ENCODE measurements at places on chromosomes 5 and 9. TPM values are rescaled to one million over a fixed set of nuclear protein-coding genes. Genes with fewer than 3 reads are reported as not detected.

The SH3GL2 gene
- not detected for total RNA-seq

The FGF1 gene
- total RNA-seq = not detected

The UBTD2 gene
- total RNA-seq = 9.0 TPM

DNA sequence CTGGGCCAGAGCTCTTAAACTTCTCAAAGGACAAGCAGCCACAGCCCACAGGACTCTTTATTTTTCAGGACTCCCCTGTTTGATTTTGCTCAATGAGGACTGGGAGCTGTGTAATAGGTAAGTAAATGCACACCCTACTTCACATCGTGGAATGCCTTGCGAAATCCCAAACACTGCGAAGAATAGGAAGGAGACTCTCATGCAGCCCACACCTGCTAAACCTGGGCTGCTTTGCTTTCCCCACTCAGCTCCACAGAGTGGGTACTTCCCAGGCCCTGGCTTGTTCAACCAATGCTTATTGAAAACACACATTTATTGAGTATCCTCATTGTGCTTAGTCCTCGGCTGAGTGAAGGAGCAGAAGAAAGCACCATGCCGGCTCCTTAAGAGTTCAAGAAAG is 103.3 kb upstream of the FSTL4 start:
- no peaks in the 10 kb centered on the region for H3K4me1 ChIP-seq
- no peak overlapping the region for H3K4me3 ChIP-seq
- DNase-seq = no peak
- no peak overlapping the region for H3K27ac ChIP-seq

GRCh38 chr9:123338710-123339665 is 17.0 kb upstream of the CRB2 start:
- H3K36me3 ChIP-seq = no peaks in the 10 kb centered on the region
- peak overlapping the region; percentile 85 for H3K4me3 ChIP-seq
- peak overlapping the region; percentile 96 for H3K27ac ChIP-seq
- peaks cover 97% of the 10 kb centered on the region for H3K4me1 ChIP-seq

DNA sequence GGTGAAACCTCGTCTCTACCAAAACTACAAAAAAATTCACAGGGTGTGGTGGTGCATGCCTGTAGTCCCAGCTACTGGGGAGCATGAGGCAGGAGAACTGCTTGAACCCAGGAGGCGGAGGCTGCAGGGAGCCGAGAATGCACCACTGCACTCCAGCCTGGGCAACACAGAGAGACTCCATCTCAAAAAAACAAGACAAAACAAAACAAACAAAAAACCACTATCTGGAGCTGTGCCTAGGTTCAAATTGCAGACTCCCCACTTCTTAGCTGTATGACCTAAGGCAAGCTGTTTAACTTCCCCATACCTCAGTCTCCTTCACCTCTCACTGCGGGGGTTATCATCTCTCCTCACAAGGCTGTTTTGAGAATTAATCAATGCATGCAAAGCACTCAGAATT is 68.0 kb downstream of the MAPKAP1 start:
- H3K4me3 ChIP-seq = no peak overlapping the region
- no peak overlapping the region for H3K27ac ChIP-seq
- H3K27me3 ChIP-seq = no peaks in the 10 kb centered on the region
- H3K4me1 ChIP-seq = peaks cover 74% of the 10 kb centered on the region
- H3K36me3 ChIP-seq = peaks cover 2% of the 10 kb centered on the region

DNA sequence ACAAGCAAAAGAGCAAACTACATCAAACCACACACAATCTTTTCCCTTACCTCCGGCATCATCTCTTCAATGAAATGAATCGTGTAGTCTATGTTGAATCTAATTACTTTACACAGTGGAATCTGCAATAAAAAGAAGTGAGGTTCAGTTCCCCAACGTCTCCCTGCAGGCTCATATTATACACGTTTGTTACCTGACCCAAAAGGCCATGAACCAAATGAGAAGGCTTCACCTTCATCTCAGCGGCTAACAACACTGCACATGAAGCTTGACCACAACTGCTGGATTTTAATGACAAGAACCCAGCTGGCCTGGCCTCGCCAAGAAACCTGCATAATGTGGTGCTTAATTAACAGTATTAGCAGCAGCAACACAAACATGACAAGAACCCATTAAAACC is 45.5 kb downstream of the DROSHA start:
- H3K4me3 ChIP-seq = no peak overlapping the region
- H3K4me1 ChIP-seq = no peaks in the 10 kb centered on the region
- DNase-seq = no peak
- no peaks in the 10 kb centered on the region for H3K27me3 ChIP-seq
- no peak overlapping the region for H3K27ac ChIP-seq

GRCh38 chr5:100823812-100824211 is 79.3 kb downstream of the ST8SIA4 start:
- no peak overlapping the region for H3K27ac ChIP-seq
- no peak for DNase-seq
- H3K36me3 ChIP-seq = peaks cover 36% of the 10 kb centered on the region
- H3K4me3 ChIP-seq = no peak overlapping the region

DNA sequence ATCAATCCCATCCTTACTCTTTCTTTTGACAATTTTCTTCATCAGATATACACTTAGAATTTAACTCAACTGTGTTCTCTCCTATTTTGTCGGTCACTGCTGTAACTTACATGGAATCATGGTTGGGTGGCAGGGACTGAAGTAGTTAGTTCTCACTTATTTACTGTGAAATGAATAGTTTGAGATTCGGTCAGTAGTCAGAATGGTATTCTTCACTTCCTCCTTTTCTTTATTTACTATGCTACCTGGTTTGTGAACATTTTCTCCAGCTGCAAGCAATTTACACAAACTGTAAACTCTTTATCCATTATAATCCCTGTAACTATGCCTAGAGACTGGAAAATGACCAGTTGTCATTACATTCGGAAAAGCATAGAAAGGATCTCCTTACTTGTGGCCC is 41.5 kb upstream of the GDNF start:
- H3K27ac ChIP-seq = no peak overlapping the region
- H3K27me3 ChIP-seq = peaks cover 7% of the 10 kb centered on the region
- no peak overlapping the region for H3K4me3 ChIP-seq
- no peaks in the 10 kb centered on the region for H3K4me1 ChIP-seq
- H3K36me3 ChIP-seq = no peaks in the 10 kb centered on the region
- DNase-seq = no peak

GRCh38 chr5:170315154-170315553 is 17.6 kb upstream of the LCP2 start:
- no peak overlapping the region for H3K27ac ChIP-seq
- H3K36me3 ChIP-seq = no peaks in the 10 kb centered on the region
- H3K4me1 ChIP-seq = peaks cover 13% of the 10 kb centered on the region
- no peak for DNase-seq

Measured in activated B cell treated with CpG ODN at 0.5 μM for 24 hours (primary cell).